Posterior cingulate gyrus (tissue), 11 donors: ENCODE measurements at places on chromosomes 3 and 15.

- no peak for DNase-seq
Observed at GRCh38 chr15:75989045-75989444, 23.2 kb downstream of the NRG4 start.

GRCh38 chr3:15256861-15257341 lies 50.9 kb downstream of the CAPN7 start:
- DNase-seq, result no peak

DNA sequence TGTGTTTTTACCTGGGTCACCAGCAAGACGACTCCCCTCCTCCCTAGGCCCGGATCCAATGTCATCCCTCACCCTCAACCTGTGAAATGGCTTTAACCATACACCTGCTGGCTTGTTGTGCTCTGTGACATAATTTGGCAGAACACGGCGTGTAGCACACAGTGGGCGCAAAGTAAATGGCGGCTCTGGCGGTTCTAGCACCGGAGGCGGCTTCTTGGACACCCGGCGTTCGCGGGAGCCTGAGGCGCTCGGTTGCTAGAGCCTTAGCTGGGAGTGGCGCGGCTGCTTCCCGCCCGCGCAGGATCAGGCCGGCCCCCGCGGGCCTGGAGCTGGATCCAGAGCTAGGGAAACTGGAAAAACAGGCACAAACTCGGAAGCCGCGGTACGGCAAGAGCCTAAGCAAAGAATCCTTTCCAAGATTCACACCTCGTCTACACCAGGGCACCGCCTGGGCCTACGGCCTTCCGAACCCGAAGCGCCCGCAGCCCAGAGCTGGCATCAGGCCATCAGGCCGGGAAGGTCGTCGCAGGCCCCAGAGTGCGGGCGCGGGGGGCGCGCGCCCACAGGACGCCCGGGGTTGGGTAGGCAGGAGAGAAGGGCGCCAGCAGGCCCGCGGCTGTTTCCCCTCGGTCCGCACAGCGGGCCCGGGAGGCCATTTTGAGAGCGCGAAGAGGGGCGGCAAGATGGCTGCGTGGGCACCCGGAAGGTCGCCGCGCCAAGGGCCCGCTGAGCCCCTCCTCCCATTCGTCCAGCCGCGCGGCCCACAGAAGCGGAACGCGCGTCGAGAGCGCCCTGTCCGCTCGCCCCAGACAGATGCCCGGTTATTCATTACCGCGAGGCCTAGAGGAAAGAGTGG lies 43.9 kb upstream of the POLG start:
- no peak for DNase-seq

DNA sequence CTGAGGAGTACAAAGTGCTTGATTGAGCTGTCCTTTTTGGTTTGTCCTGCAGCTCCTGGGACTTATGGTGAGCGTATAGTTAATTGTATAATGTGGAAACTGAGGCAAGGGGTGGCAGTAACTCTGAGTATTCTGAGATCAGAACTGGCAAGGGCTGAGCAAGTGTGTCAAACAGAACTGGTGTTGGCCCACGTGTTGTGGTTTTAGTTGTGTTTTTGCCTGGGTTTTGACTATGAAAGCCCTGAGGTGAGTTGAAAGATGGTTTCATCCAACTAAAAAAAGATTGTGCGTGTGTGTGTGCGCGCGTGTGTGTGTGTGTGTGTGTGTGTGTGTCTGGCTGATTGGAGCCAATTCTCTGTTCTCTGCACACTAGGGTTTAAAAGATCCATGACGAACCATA lies 154.1 kb downstream of the EDEM1 start:
- DNase-seq, result no peak

GRCh38 chr3:147356145-147356908 lies 50.0 kb downstream of the ZIC4 start:
- DNase-seq, result no peak

GRCh38 chr15:50676799-50677483 lies 9.7 kb downstream of the TRPM7 start:
- no peak for DNase-seq

DNA sequence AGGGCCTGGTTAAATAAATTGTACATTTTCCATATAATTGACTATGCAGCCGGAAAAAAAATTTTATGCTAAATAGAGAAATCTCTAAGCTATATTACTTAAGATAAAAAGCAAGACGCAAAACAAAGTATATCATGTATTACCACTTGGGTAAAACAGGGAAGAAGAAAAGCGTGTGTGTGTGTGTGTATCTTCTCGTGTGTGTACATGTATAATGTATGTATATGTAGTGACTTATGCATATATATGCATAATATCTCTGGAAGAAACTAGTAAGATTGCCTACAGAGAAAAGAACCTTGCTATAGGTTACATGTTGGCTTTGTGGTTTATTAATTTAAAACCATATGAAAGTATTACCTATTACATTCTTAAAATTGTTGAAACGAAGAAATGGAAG lies 19.0 kb downstream of the KNL1 start:
- no peak for DNase-seq

GRCh38 chr3:31369637-31370379 lies 162.9 kb upstream of the STT3B start:
- no peak for DNase-seq

GRCh38 chr3:10628891-10629670 lies 123.7 kb upstream of the ATP2B2 start:
- no peak for DNase-seq

GRCh38 chr3:9153904-9154619 lies 95.4 kb downstream of the SRGAP3 start:
- DNase-seq, result peak; percentile 77

DNA sequence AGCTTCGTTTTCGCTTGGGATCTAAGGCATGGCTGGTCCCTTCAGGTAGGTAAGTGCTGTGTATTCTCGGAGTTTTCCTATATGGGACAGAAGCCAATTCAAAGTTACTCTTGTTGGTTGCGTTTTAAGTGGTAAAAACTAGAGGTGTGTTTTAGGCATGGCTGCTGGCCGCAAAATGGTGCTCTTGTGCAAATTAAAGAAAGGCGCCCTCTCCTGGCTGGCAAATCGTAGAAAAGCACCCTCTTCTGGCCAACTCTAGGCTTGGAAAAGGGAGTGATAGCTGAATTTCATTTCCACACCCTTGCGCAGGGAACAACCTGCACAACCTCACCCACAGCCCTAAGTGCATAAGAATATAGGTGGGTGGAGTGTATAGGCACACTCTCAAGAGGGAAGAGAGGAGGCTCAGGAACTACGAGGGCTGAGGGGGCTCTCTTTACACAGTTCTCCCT lies 23.5 kb downstream of the DRD3 start:
- no peak for DNase-seq

GRCh38 chr3:104149154-104149553 lies 1217.6 kb upstream of the ALCAM start:
- DNase-seq, result no peak

GRCh38 chr3:27633224-27633545 lies 88.9 kb downstream of the EOMES start:
- DNase-seq, result no peak

GRCh38 chr3:193938613-193939012 lies 197.3 kb upstream of the HES1 start:
- DNase-seq, result no peak

DNA sequence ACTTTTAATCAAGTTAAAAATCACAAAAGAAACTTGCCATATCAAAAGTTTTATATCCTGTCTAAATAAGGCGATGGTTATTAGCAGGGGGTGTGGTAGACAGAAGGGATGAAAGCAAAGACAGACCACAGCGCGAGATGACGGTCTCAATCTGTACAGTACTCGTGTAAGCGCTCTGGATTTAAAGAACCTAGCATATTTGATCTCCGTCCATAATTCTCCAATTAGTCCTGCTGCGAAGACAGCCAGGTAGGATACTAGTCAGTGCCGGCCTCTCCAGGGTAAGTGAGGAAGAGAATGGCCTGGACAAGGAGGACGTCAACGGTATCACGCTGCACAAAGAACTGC lies 701 bp downstream of the SGO1 start:
- DNase-seq, result no peak

- no peak for DNase-seq
Observed at GRCh38 chr3:10522646-10523303, 17.4 kb upstream of the ATP2B2 start.

- DNase-seq, result no peak
Observed at GRCh38 chr3:129657261-129658046, 51.0 kb upstream of the PLXND1 start.

DNA sequence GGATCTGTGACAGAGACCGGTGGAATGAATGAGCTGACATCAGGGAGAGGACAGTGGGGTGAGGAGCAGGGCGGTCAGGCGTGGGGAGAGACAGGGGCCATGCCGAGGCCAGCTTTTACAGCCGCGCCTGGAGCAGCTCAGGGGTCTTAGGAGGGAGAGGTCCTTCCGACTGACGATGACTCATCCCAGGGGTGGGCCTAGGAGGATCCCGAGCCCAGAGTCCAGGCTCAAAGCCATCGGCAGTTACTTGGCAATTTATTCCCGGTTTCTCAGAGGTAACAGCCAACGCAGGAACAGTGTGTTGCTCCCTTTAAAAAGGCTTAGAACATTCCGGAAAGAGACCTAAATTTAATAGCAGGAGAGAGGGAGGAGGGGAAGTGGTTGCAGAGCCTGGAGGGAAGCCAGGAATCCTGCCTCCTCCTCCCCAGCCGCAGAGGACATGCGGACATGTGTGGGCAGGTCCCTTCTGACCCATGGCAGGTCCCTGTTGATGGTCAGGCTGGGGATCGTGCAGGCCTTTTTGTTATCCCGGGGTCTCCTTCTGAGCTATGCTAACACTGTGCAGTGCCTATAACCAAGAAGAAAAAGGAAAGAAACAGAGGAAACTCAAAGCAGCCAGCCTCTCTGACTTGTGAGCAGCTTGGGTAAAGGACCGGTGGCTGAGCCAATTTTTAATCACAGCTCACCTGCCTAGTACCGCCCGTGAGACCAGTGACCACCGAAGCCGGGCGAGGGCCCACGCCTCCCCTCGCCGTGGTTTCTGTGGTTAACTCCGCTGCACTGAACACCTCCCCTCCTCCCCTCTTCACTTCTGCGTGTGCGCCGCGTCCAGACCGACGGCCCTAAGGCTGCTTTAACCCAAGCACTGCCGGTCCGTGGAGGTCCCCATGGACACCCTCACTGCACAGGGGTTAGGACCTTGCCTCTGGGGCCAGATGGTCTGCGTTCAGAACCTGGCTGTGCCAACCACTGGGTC lies 392.4 kb upstream of the PROK2 start:
- peak; percentile 14 for DNase-seq

GRCh38 chr15:66595931-66596545 lies 30.2 kb upstream of the LCTL start:
- DNase-seq, result peak; percentile 11

- no peak for DNase-seq
Observed at GRCh38 chr3:15310491-15311370, 21.7 kb downstream of the SH3BP5 start.

DNA sequence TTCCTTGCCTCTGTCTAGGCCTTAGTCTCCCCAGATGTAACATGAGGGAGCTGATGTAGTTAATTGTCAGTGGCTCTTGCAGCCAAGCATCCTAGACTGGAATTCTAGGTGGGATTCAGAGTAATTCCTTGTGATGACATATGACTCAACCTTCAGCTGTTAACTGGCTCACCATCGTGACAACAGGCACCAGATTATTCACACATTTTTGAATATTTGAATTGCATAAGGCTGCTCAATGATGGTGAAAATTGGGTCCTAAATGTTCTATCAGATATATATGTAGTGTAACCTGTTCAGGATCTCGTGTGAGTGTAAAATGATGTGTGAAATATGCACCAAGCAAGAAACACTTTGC lies 405.1 kb downstream of the LPP start:
- DNase-seq, result no peak

DNA sequence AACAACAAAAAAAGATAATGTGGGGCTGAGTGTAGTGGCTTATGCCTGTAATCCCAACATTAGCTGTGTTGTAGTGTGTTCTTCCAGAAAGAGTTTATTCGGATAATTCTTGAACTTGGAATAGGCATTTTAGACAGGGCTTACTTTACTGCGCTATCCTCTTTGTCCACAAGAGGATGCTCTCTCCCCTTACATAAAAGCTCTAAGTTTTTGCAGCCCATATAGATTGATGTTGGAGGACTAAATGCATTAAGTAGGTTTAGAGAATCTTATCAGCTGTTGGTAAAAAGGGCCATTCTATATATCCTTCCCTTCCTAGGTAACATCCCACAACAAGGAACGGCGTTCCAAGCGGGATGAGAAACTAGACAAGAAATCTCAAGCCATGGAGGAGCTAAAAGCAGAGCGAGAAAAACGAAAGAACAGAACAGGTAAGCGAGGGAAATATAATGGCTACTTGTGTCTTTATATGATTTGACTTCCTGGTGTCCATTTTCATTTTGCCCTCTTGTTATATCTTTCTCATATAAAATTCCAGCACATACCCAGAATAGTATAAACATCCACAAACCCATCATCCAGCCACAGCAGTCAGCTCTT lies 27.8 kb upstream of the ITPKA start:
- no peak for DNase-seq

DNA sequence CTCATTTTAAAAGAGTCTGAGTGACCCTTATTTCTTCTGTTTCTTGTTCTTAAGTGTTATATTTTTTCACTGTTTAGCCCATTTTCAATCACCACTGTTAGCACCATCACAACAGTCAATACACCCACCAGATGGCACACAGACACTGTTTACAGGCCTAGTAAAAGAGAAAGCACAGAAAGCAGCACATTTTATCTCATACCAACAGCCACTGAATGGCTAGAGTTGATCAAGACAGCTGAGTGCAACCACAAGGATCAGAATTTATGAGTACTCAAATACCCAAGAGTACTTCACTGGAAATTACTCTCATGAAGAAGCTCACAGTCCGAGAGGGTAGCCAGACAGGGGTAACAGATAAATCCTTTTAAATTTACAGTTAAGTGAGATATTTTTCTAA lies 127.0 kb downstream of the TFDP2 start:
- DNase-seq, result no peak

GRCh38 chr15:77527164-77527778 lies 105.4 kb downstream of the LINGO1 start:
- DNase-seq, result no peak

DNA sequence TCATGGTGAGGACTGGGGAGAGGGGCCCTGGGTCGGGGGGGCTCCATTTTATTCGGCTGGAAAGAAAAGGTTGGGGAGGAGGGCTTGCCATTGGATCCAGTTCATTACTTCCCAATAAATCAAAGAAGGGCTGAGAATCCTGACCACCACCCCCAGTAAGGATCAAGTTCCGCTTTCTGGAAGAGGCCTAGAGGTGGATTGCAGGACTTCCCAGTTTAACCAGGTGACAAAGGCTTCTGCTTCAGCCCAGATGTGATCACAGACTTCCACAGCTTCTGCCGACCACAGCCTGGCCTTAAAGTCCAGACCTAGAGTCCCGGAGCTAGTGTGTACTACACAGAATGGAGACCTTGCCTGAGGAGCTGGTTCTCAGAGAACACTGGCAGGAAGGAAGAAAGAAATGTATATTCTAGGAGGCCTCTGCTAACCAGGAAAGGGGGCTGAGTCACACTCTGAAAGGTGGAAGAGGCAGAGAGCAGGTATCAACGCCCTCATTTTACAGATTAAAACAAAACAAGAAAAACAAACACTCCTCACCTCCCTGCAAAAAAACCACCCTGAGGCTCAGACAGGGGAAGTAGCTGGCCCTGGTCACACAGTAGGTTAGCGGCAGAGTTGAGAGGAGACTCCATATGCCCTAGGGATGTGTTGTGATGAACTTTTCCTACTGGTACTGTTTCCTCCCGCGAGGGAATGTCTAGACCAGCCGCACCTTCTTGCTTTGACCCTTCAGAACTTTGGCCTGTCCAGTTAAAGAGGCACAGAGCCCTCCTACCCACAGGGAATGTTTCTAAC lies 1.1 kb upstream of the CEMIP start:
- DNase-seq, result no peak
